Activated CD4-positive, alpha-beta T cell treated with anti-CD3 and anti-CD28 coated beads for 48 hours (primary cell): ENCODE measurements at places on chromosomes 4 and X.
A peak's percentile ranks its signal among the peaks of the same experiment; 100 is the strongest.

DNA sequence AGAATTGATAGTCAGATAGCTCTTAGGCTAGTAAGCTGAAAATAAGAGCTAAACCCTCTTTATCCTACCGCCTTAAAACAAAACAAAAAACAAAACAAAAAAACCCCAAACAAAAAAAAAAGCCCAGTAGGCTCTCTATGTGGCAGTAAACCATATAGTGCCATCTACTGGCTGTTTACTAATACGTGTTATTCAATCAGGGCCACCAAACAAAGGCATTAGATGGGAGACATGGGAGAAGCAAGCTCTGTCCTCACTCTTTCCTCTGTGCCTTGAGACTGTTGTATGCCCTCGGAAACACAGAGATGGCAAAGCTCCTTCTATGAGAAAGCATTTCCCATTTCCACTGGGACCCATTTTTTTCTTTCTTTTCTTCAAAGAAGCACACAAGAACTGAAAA, 148.8 kb upstream of the MID1 start:
- DNase-seq = no peak

DNA sequence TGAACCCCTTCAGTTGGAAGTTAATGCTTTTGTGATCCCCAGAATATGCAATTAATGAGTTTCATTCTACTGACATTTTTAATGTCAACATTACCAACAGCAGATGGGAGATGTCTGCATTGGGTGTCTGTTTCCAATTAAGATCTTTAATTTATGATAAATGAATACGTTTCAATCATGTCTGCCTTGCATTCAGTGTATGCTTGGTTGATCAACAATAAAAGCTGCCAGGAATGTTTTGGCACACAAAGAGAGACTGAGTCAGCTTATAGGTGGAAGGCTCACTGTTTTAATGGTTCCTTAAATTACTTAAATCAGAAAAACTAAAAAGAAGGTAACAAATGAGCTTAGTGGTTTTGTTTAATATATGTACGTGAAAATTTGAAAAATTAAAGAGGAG, 359.9 kb upstream of the CNKSR2 start:
- no peak for DNase-seq

GRCh38 chr4:70544279-70544868, 26.0 kb downstream of the AMTN start:
- DNase-seq = no peak

- no peak for DNase-seq
Measured at GRCh38 chr4:56425518-56425917, 9.9 kb downstream of the PPAT start.

- DNase-seq = no peak
Measured at GRCh38 chr4:39061457-39061856, 575 bp upstream of the KLHL5 start.

GRCh38 chr4:54687887-54688841, 30.4 kb downstream of the KIT start:
- no peak for DNase-seq

DNA sequence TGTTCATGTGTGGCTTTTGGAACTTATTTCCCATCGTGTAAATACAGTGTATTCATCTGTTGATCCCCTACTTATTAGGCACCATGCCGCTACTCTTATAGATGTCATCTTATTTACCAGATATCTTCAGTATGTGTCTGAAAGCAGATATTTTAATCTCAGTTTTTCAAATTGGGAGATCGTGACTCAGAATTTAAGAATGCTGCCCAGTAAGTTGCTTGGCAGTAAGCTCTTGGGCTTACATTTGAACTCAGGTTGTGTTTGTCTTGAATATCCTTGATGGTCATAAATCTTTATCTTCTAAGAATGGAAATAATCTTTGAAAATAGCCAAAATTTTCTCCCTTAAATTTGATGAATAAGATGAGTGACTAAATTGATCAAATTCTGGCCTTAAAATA, 45.9 kb upstream of the RPA4 start:
- no peak for DNase-seq

DNA sequence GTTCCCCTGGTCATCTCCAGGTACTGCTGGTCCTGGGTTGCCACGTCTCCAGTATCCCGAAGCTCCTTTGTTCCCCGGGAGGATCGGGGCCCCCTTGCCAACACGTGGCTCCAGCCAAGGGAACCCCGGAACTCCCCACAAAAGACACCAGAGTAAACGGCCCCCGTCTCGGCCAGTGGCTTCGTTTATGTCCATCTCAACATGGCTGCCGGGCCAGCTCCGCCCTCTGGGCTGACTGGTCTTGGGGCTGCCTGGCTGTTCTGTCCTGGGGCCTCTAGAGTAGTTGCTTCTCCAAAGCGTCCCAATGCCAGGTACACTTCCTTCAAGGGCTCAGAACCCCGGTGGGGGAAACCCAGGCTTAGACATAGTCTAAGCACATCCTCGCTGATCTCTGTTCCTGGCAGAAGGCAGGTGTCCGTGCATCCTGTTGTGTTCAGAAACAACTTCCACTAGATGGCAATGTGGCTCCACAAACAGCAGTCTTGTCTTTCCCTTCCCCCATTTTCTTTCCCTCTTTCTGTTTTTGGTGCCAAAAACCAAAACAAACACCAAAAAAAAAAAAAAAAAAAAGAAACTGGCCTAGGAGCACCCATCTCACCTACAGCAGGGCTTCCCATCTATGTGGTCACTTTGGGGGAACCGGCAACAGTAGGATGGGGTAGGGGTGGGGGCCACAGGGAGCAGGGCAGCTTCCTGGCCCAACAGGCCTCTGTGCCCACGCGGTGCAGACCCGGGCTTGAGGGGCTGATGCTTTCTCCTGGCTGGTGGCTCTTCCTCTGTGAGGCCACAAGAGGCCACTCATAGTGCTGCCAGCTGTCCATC, 35.3 kb downstream of the NBDY start:
- peak; percentile 69 for DNase-seq

DNA sequence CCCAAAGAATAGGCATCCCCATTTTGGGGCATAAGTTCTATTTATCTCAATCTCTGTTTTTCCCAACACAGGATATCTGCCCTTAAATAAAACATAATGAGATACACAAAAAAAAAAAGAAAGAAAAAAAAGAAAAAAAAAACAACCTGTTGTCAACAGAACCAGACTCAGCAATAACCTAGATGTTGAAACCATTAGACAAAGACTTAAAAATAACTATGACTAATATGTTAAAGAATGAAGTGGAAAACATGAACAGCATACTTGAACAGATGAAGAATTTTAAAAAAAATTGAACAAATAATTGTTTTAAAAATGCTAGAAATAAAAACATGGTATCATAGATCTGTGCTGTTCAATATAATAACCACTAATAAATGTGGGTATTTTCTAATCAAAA, 93.4 kb upstream of the RXFP1 start:
- no peak for DNase-seq

GRCh38 chr4:124903995-124904722, 191.6 kb upstream of the ANKRD50 start:
- DNase-seq = no peak
